ENCODE measurements at places on chromosomes 7 and 10.

GRCh38 chr7:132568962-132569361 lies 7.3 kb downstream of the PLXNA4 start:
- no peak for DNase-seq

DNA sequence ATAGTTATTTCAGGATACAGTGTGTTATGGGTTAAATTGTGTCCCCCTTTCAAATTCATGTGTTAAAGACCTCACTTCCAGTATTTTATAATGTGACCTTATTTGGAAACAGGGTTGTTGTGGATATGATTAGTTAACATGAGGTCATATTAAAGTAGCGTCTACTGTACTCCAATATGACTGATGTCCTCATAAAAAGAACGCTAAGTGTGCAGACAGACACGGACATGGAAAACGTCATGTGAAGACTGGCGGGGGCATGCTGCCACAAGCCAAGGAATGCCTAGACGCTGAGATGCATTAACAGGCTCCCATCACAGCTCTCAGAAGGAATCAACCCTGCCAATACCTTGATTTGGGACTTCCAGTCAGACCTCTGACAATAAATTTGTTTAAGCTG lies 1.5 kb upstream of the WDR37 start:
- DNase-seq, result no peak

- no peak for DNase-seq
Measured at GRCh38 chr7:26580064-26580591, 284.3 kb downstream of the SKAP2 start.

GRCh38 chr10:127812041-127812440 lies 75.1 kb downstream of the FOXI2 start:
- DNase-seq, result no peak

DNA sequence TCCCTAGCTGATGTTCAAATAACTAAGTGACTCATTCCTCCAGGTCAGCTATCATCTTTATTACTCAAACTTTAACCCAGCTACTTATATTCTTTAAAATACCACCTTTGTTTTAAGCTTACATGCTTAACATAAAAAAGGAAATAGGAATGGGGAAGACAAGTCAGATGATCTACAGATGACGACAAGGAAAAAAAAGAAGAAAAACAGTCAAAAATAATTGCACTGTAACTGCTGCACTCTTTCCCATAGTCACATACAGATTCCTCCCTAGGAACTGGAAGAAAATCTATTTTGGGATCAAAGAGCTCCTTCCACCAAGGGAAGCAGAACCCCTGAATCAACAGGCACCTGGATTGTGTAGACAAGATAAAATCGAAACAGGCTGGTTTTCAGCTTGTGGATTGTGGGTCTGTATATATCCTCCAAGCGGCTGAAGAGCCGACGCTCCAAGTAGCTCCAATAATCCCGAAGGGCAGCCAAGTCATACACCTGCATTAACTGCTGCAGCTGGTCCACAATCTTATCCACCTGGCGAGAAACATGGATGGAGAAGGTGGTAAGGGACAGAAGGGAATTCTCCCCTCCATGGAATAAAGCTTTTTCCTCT lies 2.0 kb downstream of the WDR91 start:
- DNase-seq, result no peak

DNA sequence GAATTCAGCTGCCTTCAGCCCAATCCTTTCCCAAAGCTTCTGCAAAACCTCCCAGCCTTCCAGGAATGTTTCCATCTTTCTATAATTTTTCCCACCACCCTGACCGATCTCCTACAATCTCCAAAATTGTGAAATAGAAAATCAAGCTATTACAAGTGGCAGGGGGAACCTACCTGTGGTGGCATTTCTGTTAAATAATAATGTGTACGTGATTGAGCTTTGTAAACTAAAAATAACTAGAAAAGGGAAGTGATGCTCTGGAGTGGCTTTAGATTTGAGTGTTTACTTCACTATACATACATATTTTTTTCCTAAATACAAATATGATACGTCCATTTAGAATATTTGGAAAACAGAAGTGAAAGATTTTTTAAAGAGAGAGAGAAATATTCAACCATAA lies 593.6 kb downstream of the GRM8 start:
- no peak for DNase-seq

GRCh38 chr10:102504976-102505300 lies 1.2 kb downstream of the SUFU start:
- DNase-seq, result no peak

GRCh38 chr10:349081-349480 lies 213.8 kb downstream of the ZMYND11 start:
- no peak for DNase-seq

GRCh38 chr7:35386816-35387706 lies 133.2 kb upstream of the TBX20 start:
- no peak for DNase-seq

- DNase-seq, result no peak
Measured at GRCh38 chr10:33674986-33675599, 340.6 kb upstream of the NRP1 start.

GRCh38 chr10:78396754-78397153 lies 363.1 kb downstream of the RPS24 start:
- no peak for DNase-seq

DNA sequence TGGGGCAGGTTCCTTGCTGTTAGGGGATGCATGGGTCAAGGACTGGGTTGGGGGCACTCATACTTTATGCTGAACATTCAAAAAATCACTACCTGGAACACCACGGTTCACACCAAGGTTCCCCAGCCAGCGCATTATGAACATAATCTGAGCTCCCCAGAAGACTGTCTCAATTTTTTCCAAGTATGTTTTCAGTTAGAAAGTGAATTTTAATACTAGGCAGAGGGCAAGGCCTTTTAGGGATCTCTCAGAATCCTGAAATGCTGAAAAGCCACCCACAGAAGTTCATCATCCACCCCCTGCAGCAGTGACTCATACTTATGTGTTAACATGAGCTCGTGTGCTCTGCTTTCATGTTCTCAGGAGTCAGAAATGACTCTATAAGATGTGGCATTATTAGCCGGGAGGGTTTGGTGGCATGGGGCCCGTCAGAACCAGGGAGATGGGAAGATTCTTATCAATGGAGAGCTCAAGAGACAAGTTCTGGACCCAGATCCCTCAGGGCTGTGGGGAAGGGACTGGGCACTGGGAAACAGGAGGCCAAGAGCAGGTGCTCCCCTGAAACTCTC lies 185.2 kb upstream of the ITGB1 start:
- no peak for DNase-seq

GRCh38 chr7:50300336-50300735 lies 4.2 kb upstream of the IKZF1 start:
- no peak for DNase-seq

GRCh38 chr7:50718876-50719275 lies 63.8 kb downstream of the GRB10 start:
- no peak for DNase-seq

GRCh38 chr7:75694638-75695399 lies 43.9 kb downstream of the HIP1 start:
- DNase-seq, result no peak

DNA sequence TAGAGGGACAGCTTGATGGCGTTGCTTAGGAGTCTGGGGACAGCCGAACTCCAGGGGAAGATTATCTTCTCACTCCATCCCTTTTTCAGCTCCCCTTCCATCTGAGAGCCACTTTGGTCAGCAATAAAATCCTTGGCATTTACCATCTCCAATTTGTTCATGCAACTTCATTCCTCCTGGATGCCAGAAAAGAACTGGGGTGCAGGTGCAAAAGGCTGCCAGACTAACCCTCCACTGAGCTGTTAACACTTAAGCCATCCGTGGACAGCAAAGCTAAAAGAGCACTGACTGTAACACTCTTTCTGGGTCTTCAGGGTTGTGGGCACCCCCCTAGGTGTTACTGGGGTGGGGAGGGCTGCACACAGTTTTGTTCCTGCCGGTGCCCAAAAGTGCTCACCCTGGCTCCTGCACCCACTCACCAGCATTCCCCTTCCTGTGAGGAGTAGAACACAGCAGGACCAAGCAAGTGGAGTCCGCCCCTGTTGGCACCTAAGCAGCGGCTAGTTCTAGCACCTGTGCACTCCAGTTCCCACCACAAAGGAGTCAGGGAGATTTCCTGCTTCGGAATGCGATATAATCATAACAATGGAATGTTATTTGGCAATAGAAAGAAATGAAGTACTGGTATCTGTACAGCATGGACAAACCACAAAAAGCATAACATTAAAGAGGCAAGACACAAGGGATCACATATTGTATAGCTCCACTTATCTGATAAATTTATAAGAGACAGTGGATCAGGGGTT lies 95.1 kb downstream of the NPY start:
- no peak for DNase-seq

GRCh38 chr7:44738051-44738723 lies 10.5 kb upstream of the ZMIZ2 start:
- DNase-seq, result no peak

- DNase-seq, result no peak
Measured at GRCh38 chr10:61900829-61901792, at the start of gene ARID5B. Gene ARID5B, plus strand, starts transcription at chr10:61901699. Its CDS starts 11 bp downstream, at chr10:61901710.

- DNase-seq, result no peak
Measured at GRCh38 chr7:131827421-131827820, 271.0 kb upstream of the PODXL start.

DNA sequence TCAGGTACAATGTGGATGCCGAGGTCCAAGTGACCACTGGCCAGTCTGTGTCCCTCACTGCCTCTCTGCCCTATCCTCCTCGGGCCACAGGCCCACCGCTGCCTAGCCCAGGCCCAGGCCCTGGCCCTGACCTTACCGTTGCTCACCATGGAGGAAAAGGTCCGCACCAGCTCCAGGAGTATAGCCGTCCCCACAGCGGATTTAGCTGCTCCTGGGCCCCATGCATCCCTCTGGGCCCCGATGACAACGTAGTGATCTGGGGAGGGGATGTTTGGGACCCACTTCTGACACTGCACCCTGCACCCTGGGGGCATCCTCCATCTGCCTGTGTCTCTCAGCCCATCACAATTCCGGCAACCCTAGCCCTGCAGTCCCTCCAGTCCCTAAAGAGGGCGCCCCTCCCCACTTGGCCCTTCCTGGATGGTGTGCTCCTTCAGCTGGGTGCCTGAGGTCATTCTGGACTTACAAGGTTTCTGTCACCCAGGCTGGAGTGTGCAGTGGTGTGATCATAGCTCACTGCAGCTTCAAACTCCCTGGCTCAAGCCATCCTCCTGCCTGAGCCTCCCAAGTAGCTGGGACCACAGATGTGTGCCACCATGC lies 12.1 kb downstream of the TFR2 start:
- no peak for DNase-seq

- no peak for DNase-seq
Measured at GRCh38 chr7:37287131-37287855, 161.4 kb downstream of the ELMO1 start.

DNA sequence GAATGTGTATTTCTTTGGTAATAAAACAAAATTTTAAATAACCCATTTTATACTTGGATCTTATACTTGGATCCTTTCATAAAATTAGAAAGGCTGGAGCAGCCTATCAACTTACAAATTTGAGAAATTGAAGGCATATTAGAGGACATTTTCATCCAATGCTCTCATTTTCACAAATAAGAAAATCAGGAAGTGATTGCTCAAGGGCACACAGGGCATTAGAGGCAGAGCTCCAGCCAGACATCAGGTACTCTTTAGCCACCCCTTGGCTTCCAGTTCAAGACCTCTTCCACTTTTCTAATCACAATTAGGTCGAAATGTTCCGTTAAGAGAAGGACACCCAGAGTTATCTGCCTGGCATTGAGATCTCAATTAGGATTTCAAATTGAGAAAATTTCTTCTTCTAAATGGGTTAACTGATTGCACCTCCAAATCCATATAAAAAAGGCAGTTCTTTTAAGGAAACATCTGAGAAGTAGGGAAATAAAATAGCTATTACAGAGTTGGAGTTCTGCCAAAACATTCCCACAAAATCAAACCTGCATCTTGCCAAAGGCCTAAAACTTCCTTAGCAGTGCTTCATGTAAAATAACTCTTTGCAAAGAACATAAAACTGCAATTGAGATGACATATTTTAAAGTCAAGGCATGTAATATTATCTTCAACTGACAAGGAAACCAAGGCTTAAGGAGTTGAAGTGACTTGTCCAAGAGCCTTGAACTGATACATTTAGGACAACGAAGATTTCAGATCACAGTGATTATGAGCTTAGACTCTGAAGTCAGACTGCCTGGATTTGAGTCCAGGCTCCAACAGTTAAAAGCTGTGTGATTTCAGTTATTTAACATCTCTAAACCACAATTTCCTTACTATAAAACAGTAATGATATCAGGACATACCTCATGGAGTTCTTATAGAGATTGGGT lies 2.4 kb downstream of the ACTA2 start:
- no peak for DNase-seq

DNA sequence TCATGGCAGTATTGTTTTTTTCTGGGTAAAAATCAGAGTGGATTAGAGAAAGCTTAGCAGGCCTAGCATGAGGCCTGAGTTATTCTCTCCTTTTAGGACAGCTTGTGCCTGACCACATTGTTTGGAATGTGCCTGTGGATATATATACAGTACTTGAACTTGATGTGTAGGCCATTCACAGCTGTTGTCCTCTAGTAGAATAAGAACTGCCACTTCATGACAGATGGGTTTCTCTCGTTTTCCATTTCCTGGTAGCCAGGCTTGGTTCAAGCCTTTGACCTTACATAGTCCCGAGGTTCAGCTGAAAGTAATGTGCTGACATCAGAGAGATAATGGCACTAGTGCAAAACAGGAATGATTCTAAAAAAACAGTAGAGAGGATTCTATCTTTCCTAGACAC lies 473.9 kb downstream of the AUTS2 start:
- DNase-seq, result peak; percentile 31

DNA sequence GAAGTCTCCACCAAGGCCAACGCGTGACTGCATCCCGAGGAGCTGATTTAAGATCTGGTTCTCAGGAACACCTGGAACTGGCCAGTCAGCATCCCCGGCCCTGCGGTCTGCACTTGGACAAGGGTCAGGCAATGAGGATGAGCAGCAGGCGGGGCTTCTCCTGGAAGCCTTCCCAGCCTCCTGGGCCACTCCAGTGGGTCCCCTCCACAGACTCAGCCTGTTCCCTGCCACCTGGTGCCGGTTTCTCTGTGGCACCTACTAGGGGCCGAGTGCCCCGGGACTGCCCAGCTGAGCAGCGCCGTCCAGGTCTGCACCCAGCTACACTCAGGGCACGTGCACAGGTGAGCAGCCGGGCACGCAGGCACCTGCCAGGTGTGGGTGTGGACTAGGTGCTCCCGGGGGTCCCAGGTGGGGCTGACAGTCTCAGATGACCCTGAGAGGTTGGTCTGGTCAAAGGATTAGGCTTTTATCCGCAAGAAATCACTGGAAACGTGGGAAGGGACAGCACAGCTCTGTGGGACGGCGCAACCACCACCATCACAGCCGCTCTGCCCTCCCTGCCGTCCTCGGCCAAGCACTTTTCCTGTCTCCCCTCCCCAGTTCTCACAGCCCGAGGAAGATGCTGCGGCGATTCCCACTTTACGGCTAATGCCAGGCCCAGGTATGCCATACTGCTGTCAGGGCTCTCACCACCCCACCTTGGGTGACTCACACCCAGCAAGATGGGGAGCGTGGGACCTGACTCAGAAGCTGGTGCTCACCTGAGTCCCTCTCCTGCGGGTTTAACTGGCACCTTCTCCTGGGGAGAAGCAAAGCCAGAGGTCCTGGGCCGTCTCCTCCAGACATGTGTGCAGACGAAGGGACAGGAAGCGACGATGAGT lies 166.0 kb downstream of the RNF216 start:
- no peak for DNase-seq
